RKO (cell line): ENCODE measurements at places on chromosomes 13 and 19.

- DNase-seq, result no peak
Observed at GRCh38 chr19:46404753-46405468, 8.5 kb downstream of the CCDC8 start.

DNA sequence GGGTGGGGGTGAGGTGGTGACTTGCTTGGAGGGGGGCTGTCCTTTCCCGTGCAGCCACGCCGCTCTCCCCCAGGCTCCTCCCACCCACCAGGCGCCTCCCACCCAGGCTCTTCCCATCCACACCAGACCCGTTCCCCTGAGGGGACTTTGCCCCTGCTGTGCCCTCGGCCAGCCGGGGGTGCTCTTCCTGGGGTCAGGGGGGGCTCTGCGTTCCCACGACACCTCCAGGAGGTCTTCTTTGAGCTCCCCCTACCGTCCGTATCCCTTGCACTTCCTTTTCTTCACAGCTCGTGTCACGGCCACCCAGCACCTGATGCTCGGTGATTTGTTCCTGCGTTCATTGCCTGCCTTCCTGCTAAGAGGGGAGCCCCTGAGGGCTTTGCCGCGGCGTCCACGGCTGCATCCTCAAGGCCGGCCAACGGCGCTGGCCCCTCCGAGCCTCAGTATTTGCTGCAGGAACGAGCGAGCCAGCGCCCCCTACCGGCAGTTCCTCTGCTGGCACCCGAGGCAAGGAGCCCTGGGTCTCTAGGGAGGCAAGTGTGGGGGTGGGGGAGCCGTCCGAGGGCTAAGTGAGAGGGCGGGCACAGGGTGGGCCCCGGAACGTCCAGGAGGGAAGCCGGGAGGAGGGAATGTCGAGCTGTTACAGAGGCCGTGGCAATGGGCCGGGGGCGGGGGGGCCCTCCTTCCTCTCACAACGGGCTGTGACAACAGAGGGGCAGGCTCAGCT is 11.8 kb downstream of the LRRC4B start:
- peak; percentile 85 for DNase-seq

- no peak for DNase-seq
Observed at GRCh38 chr19:54883228-54883627, 9.2 kb downstream of the FCAR start.

- DNase-seq, result no peak
Observed at GRCh38 chr13:91534996-91535395, 136.6 kb downstream of the GPC5 start.

- no peak for DNase-seq
Observed at GRCh38 chr13:98133946-98134345, 8.9 kb upstream of the FARP1 start.

GRCh38 chr19:18290302-18291018 is 9.0 kb upstream of the JUND start:
- DNase-seq, result no peak

DNA sequence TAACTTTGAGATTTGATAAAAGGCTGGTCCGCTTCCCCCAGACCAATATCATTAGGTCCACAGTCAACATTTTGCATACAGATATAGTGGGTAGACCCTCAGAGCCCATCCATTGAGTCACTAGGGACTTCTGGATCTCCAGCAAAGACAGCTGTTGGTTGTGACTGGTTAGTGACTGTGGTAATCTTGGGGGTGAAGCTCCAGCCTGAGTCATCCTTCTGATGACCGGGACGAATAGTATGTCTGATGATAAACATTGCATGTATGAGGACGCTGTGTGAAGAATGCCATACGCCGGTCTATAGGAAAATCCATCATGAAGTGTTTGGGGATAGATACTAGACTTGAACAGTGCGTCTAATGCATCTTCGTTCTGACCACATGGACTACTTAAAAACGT is 307.0 kb downstream of the UQCRFS1 start:
- peak; percentile 37 for DNase-seq

DNA sequence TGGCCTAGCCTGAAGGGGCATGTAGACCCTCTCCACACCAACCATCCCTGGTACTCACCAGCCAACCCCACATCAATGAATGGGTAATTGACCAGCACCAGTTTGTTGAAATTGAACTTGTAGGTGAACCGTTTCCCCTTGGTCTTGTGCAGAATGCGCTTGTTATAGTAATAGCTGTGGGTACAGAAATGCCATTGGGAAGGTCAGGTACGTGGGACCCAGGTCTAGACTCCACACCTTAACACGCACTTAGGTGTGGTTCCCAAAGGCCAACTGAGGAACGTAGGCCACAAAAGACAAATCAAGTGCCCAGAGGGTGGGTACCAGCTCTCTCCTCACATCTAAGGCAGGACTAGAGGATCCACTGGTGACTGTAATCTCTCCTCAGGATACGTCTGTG is 5.2 kb downstream of the ERF start:
- no peak for DNase-seq
